ENCODE measurements at places on chromosomes 7 and 10. TPM values are rescaled to one million over a fixed set of nuclear protein-coding genes. Genes with fewer than 3 reads are reported as not detected.
A peak's percentile ranks its signal among the peaks of the same experiment; 100 is the strongest.

DNA sequence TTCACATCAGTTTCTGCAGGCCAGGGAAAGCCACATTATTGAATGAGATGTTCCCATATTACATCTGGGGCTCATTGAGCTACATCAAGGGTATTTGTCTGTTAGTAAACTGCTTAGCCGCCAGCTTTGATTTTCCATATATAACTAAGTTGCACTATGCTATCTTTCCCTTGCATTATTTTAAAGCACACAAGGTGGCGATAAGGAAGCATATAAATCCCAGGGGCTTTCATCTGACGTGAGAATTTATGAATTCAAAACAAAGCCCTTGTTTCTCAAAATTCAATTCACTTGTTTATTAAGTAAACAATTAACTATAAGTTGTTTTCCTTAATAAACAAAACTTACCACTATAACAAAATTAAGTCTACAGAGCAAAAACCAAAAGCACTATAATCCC lies 334.1 kb upstream of the TPK1 start:
- DNase-seq = no peak

ZEB1 gene
- total RNA-seq = 48.9 TPM

DNA sequence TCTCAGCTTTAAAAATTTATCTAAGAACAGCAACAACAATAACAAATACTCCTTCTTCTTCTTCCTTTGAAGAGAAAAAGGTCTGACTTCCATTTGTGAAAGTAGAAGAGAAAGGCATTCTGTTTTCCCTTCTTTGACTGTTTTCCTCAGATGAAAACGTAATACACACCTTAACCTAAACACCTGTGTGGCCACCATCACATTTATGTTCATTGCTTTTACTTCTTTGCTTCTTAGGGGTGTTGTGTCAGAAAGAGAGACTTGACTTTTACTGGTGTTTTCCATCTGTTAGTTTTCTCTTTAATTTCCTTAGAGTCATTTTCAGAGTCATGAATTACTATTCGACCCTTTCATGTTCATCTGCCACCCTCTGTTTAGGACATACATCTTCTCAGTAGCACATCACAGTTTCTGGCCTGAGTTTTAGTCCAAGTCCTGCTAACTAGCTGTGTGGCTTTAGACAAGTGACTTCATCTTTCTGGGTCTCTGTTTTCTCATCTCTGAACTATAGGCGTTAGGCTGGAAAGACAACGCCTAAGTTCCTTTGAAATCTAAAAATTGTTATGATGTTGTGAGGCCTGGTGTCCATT lies 283.8 kb downstream of the GATA3 start:
- DNase-seq = no peak

- DNase-seq = no peak
These were observed 964.9 kb downstream of the REEP3 start for GRCh38 chr10:64486149-64486548.

THSD7A gene
- total RNA-seq = not detected

SLC16A12 gene
- not detected for total RNA-seq

DNA sequence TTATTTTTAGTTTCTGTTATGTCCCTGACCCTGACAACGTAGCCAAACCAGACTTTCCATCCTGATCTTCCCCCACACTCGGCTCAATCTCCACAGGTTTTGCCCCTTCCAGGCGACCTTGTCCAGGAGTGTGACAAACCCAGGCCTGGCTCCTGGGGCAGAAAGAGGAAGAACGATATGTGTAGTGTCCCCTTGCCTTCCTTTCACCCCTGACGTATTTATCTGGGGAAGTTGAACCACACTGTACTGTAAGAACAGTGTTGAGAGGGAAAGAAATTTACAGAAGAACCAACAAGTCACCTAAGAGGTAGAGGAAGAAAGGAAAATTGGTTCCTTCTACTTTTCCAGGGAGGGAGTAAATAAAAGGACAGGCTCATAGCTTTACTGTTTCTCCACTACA lies 158.0 kb downstream of the VTI1A start:
- DNase-seq = no peak

HOXA3 gene
- not detected for total RNA-seq

GRCh38 chr7:18213652-18214051 lies 186.0 kb upstream of the PRPS1L1 start:
- no peak for DNase-seq

- DNase-seq = peak; percentile 59
These were observed 1.3 kb downstream of the FBXL15 start for GRCh38 chr10:102421757-102422512.

All from activated CD8-positive, alpha-beta memory T cell treated with anti-CD3 and anti-CD28 coated beads, Interleukin-2, amount 10 ng/mL, durations not matched to agents 7 days and 5 days (primary cell).